CD4-positive, alpha-beta T cell (primary cell): ENCODE measurements at places on chromosomes 7 and 10.

- no peak for DNase-seq
Observed at GRCh38 chr10:24254180-24254579, 45.2 kb downstream of the KIAA1217 start.

DNA sequence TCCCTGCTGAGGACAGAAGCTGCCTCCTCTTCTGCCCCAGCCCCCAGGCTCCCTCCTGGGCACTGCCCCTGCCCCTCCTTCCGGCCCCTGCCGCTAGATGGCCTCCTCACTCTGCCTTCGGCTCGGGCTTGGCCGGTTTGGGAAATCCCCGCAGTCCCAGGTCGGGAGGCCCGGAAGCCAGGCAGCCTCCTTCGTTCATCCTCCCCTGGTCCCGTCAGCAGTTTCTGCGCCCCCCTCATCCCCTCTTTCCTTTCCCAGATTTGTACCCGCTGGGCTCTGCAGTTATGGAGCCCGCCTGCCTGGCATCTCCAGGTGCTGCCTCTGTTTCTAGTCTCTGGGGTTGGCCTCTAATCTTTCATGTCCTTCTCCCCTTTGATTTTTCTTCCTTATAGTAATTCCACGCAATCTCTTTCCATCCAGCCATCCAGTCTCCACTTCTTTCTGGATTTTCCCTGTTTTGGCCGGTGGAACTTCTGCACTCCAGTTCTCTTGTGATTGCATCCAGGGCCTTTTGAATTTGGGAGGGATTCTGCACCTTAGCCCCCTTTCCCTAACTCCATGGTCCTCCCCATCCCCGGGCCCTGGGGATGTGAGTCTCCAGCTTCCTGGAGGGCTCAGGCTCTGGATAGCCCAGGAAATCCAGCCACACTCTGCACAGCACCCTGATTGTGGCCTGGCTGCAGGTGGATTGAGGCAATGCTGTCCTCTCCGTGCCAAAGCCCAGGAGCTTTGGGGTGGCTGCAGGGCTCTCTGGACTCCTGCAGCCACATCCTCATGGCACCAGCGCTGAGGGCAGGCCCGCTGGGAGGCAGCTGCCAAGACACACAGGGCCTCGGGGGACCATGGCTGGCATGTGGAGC lies 3.3 kb upstream of the SHH start:
- DNase-seq: peak; percentile 67

GRCh38 chr10:68696018-68696417 lies 25.0 kb upstream of the CCAR1 start:
- no peak for DNase-seq

DNA sequence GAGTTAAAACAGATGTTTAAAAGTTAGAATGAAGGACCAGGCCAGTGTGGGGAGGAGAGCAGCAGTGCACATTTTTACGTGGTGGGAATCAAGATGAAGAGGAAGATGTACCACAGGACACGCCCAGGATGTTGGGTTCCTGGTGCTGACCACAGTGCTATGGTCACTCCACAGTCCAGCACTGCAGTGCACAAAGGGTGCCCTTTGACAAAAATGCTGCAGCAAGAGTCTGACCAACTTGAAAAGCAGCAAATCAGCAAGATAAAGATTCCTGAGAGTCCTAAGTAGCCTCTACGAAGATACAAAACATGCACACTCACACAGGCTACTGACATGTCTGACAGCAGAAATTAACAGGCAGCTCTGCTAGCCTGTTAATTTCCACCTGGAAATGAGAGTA lies 107.1 kb downstream of the PIP4K2A start:
- no peak for DNase-seq

DNA sequence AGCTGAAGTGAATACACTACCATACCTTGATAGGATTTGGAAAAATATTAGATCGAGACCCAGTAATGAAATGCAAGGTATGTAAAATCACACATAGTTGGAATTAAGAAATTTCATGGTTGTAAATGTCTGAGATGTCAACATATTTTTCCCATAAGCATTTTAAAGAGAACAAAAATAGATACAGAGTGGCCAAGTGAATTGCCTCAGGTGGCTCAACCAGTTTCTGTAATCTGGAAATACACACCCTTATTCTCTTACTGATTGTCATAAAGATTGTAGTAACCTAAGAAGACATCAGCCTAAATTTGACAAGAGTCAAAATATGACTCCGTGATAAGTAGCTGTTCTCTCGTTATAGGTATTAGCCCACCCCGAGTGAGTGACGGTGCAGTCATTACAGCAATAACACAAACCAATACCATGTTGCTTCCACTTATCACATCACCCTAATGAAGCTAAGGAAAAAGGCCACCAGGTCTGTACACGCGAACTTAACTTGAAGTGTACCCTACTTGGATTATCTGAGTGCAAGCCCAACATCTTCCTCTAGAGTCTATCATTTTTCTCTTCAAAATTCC lies 23.4 kb downstream of the PIK3AP1 start:
- no peak for DNase-seq

GRCh38 chr10:90227786-90228185 lies 526.4 kb downstream of the KIF20B start:
- no peak for DNase-seq

- no peak for DNase-seq
Observed at GRCh38 chr7:124364283-124364682, 331.4 kb upstream of the TMEM229A start.

GRCh38 chr10:86139066-86139657 lies 227.4 kb downstream of the GRID1 start:
- no peak for DNase-seq

DNA sequence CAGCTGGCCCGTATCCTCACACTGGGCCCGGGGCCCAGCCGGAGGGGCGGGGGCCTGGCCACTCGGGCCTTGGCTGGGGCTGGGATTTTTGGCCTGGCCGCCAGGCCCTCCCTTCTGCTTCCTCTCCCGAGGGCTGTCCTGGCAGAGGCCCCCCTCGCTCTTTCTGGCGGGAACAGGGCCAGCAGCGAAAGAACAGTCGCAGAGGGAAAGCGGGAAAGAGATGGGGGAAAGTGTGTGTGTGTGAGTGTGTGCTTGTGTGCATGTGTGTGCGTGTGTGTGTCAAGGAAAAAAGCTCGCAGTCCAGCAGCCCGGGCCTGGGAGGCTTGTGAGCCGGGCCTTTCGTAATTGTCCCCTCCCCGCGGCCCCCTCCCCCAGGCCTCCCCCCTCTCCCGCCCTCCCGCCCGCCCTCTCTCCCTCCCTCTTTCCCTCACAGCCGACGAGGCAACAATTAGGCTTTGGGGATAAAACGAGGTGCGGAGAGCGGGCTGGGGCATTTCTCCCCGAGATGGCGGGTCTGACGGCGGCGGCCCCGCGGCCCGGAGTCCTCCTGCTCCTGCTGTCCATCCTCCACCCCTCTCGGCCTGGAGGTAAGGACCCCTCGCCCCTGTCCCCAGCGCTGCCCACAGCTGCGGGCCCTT lies at the start of gene ELN:
Gene ELN, plus strand, starts transcription at position 491 of the 638 bp plus-strand sequence. Its CDS starts 15 bp downstream, at position 506.
- DNase-seq: no peak

DNA sequence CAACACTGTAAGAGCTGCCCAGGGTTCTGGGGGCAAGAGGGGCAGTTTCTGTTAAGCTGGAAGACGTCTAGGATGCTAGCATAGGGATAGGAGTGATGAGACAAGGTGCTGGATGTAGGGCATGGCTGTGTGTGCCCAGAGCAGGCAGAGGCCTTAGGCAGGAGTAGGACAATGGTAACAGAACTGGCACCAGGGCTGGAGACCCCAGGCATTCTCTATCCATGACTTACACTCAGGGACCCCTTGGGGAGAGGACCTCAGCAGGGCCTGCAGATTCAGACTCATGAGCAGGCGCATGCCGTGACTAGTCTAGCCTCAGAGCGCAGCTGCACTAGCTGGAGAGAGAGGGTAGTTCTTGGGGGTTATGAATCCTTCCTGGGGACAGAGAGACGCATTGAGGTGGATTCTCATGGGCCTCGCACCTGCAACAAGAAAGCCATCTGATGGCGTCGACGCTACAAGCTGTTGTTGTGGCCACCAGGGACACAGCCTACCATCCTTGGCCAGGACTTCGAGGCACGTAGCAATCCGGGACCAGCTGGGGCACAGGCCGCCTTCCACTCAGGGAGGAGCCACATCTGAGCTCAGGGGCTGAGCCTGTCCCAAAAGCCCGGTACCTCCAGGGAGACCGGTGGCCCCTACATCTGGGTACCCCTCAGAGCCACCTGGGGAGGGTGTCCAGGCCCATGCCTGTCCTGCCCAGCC lies 474.1 kb downstream of the PTPRN2 start:
- DNase-seq: no peak

- DNase-seq: no peak
Observed at GRCh38 chr10:72022228-72022627, 58.0 kb downstream of the CHST3 start.

GRCh38 chr7:37832194-37832593 lies 16.2 kb upstream of the NME8 start:
- peak; percentile 4 for DNase-seq

DNA sequence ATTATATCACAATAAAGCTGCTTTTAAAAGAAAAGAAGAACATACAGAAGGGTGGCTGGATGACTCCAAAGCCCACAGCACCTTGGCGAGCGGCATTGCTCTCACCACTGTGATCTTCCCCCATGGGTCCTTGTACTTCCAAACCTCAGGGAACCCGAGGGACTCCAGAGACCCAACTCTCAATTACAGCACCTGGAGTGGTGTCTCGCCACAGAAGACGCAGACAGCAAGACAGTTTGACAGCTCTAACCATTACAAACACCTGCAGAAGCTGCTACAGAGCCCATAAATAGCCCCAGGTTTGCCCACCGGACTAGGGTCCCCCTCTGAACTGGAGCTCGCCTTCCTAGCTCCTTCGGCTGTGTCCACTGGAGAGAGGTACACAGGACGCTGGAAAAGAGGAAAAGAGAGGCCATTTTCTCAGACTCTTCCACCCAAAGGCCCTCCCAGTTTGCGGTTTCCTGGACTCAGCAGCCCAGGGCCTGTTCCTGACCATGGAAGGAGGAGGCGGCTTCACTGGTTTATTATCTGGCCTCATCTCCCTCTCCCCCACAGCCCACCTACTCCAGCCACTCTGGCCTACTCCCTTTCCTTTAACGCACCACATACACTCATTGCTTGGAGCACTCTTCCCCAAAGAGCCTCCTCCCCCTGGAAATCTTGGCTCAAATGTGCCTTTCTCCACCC lies 1.9 kb downstream of the PIK3AP1 start:
- no peak for DNase-seq
